ENCODE measurements at places on chromosomes 6 and 20. TPM values are rescaled to one million over a fixed set of nuclear protein-coding genes. Genes with fewer than 3 reads are reported as not detected.

Gene ULBP1
- total RNA-seq, result 2.8 TPM

Gene TMEM217
- 5.3 TPM for total RNA-seq

Gene CRISP2
- not detected for total RNA-seq

Gene INSM1
- total RNA-seq, result not detected

Gene ANGPT4
- not detected for total RNA-seq

DNA sequence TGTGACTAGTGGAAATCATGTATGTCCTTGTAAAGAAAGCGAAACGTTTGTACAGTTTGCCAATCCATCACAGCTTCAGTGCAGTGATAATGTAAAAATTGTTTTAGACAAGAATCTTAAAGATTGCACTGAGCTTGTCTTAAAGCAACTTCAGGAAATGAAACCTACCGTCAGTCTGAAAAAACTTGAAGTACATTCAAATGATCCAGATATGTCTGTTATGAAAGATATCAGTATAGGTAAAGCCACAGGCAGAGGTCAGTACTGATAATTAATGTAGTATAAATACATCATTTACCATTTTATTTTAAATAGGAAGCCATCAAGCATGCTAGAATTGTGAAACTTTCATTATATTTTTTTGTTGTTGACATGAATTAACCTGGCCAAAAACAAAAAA lies 60.9 kb upstream of the SMIM8 start:
- no peak for DNase-seq

DNA sequence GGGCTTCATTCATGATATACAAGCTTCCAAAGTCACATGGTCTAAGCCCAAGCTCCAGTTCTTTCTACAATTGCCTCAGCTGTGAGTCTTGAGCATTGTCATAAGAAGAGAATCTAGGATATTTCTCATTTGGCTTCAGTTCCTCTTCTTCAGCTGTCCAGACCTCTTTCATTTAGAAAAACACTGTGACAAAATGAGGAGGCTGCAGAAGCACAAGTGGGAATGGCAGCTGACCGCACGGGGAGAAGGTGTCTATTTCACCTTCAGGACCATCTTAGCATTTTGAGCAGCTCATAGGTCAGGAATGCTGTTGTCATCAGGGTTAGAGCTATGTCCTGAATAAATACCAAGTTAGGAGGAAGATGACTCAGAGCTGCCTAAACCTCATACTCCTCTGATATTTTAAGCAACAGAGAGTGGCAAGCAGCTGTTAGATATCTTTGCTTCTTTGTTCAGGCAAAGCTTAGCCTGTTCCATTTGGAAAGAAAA lies 390.1 kb upstream of the CITED2 start:
- peak; percentile 52 for DNase-seq

- no peak for DNase-seq
Measured at GRCh38 chr6:163702736-163703135, 288.2 kb downstream of the QKI start.

DNA sequence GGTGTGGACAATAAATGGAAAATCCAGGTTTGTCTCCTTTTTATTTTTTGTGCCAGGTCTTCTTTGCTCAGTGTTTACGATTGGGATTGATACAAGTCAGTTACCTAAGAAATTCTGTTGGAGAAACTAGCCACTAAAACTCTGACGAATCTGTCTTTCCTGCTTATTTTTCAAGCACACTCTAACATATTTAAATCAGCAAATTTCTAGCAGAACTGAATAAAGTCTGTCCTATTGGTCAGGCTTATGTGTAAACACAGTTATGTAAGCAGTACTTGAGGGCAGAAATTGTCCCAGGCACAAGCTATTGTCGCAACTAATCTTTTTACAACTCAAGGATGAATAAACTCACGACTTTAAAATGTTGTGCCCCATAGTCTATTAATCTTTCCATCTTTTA lies 12.1 kb upstream of the EXOC2 start:
- DNase-seq, result no peak

GRCh38 chr6:65110031-65110430 lies 597.0 kb downstream of the EYS start:
- DNase-seq, result no peak

DNA sequence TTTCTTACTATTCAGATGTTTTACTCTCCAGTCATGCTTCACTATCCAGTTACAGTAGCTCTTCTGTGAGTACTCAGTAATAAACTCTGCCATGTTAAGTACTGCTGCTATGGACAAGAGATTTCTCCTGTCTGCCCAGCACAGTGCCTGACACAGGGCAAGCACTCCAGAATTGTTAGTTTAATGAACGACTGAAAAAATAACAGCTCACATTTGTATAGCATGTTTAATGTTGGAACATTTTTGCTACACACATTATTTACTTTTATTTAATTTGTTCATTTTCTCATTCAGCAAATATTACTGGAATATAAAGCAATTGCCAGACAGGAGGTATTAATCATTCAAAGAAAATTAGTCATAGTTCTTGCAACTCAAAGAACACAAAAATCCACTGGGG lies 142.6 kb upstream of the HMGN3 start:
- DNase-seq, result no peak

DNA sequence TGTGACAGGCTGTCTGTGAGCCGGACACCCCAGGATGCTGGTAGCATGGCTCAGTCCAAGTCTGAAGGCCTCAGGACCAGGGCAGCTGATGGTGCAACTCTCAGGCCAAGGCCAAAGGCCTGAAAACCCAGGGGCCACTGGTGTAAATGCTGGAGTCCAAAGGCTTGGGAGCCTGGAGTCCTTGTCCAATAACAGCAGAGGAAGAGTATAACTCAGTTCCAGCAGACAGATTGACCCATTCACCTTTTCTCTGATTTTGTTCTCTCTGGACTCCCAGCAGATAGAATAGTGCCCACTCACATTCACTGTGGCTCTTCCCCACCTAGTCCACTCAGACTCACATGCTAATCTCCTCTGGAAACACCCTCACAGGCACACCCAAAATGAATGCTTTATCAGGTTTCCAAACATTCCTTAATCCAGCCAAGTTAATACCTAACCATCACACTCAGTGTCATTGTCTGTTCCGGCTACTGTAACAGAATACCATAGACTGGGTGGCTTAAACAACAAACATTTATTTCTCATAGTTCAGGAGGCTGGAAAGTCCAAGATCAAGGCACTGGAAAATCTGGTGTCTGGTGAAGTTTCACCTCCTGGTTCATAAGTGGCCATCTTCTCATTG lies 5.0 kb upstream of the TRAF3IP2 start:
- no peak for DNase-seq

Data from PC-9 (cell line).